ENCODE measurements at places on chromosomes 1 and 21.
A peak's percentile ranks its signal among the peaks of the same experiment; 100 is the strongest.

DNA sequence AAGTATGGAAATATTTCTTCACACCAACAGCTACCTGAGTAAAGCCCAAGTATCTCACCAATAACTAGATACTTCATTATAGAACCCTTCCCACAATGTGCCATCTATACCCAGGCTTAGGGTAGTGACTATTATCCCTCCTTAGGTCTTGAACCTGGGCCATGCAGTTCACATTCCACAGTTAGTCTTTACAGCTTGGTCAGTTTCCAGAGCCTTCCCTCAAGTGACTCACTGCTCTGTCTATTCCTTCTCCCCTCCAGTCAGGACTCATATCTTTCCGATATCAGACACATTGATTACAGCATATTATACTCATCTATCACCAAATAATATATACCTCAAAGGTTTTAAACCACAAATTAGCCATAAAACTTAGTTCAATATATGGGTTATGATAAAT, 23.6 kb downstream of the VAMP4 start:
- peak; percentile 19 for DNase-seq

DNA sequence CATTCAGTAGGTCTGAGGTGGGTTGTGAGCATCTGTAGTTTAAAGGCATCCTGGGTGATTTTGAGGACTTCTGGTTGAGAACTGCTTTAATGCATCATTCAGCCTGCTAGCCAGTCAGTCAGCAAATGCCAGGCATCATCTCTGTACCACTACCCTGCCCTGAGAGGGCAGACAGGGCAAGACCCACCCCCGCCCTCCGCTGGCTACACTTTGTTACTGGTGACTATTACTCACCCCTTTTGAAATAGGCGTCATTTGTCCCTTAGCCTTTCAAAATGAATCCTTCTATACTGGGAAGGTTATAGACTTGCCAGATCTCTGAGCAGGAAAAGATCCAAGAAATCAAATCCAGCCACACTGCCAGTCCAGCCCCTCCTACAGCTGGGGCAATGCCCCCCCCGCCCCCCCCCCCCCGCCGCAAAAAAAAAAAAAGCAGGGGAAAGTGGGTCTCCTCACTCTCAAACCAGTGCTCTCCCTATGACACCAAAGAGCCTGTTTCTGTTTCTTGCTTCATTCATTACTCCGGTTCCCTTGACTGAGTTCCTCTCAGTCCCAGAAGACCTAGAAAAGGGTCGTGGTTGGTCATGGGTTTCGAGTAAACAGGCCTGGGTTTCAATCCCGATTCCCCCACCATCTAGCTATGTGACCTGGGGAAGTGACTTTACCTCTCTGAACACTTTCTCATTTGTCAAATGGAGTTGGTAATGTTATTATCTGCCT, 4.4 kb downstream of the SELENON start:
- no peak for DNase-seq

DNA sequence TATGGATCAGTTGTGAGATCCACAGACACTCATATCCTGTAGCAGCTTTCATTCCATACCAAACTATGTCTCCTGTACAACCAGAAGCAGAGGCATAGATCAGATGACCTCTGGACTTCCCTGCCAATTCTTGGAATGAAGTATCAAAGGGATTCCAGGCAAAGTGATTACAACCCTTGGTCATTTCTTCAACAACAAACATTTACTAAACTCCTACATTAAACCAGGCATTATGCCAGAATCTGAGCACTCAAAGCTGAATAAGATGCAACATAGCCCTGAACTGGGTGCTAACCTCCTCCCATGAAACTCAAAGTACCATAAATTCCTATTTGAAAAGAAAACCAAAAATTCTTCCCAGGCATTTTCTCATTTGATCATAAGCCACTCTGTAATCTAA, 121.2 kb upstream of the SGIP1 start:
- peak; percentile 45 for DNase-seq

GRCh38 chr1:212565571-212566305, 42.8 kb upstream of the ATF3 start:
- DNase-seq = no peak

DNA sequence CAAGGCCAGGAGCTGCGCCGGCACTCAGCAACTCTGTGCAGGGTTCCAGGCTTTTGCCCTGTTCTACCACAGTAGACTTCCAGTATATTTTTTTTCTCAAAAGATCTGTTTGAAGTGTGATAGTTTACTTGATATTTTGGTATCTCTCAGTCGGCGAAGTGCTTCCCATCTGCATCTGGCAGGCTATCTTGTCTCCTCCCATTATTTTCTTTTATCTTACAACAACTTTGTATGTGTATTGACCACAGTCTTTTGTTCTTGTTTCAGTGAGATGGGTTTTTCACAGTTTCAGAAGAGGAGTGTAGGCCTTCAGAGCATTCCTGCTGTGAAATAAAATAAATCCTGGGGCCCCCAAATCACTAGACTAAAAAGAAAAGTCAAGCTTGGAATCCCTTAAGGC, 292.9 kb downstream of the PTGER3 start:
- DNase-seq = no peak

DNA sequence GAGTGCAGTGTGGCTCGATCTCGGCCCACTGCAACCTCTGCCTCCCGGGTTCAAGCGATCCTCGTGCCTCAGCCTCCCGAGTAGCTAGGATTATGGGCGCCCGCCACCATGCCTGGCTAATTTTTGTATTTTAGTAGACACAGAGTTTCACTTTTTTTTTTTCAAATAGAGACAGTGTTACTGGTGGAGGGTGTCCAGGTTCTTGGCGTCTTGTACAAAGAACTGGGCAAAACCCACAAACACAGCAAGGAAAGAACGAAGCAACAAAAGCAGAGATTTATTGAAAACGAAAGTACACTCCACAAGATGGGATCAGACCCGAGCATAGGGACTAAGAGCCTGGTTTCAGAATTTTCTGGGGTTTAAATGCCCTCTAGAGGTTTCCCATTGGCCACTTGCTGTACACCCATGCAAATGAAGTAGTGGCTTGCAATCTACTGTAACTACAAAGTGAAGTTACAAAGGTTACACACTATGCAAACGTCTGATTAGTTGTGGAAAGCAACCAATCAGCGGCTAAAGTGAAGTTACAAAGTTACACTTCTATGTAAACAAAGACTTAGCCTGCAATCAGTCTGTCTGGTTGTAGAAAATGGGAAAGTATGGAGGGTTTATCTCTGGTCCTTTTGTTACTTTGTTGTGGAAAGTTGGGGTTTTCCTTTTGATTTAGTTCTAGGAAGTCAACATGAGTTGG, 199.1 kb downstream of the DYRK1A start:
- DNase-seq = peak; percentile 33

DNA sequence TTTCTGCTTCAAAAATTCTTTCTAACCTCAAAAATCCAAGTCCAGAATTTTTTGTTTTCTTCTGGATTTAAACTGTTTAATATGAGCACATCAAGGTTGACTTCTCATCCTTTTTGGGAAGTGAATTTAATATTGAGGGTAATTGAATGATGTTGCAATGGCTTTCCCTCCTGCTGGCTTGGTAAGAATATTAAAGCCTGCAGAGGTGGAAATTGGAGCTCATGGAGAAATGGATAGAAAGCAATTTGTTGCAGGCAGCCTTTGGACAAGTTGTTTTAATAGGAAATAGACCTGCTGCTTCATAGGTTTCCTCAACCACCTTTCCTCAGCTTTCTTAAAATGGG, 124.7 kb downstream of the SYT2 start:
- peak; percentile 65 for DNase-seq

All from fibroblast of skin of right biceps (primary cell).